MV-4-11 (cell line): ENCODE measurements at places on chromosomes 2 and 18.
A peak's percentile ranks its signal among the peaks of the same experiment; 100 is the strongest.

GRCh38 chr2:183998797-183999190, 599.5 kb upstream of the ZNF804A start:
- no peak for DNase-seq

GRCh38 chr2:163713534-163714311, 22.1 kb downstream of the FIGN start:
- DNase-seq: no peak

GRCh38 chr18:73232933-73233332, 365.1 kb upstream of the NETO1 start:
- DNase-seq: peak; percentile 55

- no peak for DNase-seq
Measured at GRCh38 chr2:122481244-122481622, 725.8 kb downstream of the TSN start.

DNA sequence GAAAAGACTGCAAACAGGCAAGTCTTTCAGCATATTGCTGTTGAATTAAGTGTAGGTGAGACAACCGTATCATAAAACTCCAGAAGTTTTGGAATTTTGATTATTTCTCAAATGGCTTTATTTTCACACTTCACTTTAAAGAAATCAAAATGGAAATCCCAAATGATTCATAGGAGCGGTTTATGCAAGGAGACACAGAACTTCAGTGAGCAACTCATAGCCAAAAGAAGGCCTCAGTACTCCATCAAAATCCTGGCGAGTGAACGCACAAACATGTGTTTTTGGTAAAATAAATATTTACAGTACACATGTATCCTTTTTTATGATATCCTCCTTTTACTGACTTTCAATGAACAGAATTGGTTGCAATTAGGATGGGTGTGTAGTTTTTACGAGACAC, 140.4 kb upstream of the APCDD1 start:
- no peak for DNase-seq

- DNase-seq: peak; percentile 60
Measured at GRCh38 chr18:76554547-76555222, 59.6 kb upstream of the ZNF516 start.

DNA sequence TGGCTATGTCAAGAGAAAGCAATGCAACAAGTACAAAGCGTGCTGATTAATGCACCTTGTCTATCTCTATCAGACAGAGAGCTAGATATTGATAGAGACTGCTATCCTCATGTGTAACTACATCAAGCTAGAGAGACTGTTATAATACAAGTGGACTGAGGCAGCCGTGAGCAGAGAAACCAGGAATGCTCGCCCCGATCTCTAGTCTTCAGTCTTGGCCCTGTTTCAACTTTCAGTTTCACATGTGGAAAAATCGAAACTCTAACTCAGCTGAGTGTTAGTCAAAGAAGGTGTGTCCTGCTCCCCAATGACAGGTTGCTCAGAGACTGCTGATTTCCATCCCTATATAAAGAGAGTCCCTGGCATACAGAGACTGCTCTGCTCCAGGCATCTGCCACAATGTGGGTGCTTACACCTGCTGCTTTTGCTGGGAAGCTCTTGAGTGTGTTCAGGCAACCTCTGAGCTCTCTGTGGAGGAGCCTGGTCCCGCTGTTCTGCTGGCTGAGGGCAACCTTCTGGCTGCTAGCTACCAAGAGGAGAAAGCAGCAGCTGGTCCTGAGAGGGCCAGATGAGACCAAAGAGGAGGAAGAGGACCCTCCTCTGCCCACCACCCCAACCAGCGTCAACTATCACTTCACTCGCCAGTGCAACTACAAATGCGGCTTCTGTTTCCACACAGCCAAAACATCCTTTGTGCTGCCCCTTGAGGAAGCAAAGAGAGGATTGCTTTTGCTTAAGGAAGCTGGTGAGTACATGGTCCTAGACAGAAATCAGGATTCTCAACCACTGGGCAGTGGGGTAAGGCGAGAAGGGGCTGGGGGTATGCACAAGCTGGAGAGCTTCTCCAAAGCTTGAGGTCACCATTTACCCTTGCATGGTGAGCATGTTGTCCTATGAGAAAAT, at the start of gene RSAD2:
Gene RSAD2 (plus strand): TSS at position 376 of the 903 bp plus-strand sequence. CDS start 24 bp downstream, at position 400.
- DNase-seq: peak; percentile 35

- DNase-seq: no peak
Measured at GRCh38 chr2:100821255-100821910, 1.4 kb downstream of the NPAS2 start.

- DNase-seq: no peak
Measured at GRCh38 chr2:240128608-240129145, 7.4 kb downstream of the COPS9 start.

DNA sequence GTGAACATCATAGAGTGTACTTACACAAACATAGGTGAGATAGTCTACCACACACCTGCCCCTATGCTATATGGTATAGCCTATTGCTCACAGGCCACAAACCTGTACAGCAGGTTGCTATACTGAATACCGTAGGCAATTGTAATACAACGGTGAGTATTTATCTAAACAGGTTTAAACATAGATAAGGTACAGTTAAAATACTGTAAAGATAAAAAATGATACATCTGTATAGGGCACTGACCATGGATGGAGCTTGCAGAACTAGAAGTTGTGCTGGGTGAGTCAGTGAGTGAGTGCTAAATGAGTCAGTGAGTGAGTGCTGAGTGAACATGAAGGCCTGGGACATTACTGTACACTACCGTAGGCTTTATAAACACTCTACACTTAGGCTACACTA, 267.0 kb upstream of the HS6ST1 start:
- no peak for DNase-seq

- DNase-seq: no peak
Measured at GRCh38 chr2:15616850-15617777, 25.4 kb downstream of the DDX1 start.

GRCh38 chr2:158921599-158922408, 46.6 kb upstream of the TANC1 start:
- no peak for DNase-seq

- no peak for DNase-seq
Measured at GRCh38 chr2:145106293-145106692, 586.4 kb upstream of the ZEB2 start.

DNA sequence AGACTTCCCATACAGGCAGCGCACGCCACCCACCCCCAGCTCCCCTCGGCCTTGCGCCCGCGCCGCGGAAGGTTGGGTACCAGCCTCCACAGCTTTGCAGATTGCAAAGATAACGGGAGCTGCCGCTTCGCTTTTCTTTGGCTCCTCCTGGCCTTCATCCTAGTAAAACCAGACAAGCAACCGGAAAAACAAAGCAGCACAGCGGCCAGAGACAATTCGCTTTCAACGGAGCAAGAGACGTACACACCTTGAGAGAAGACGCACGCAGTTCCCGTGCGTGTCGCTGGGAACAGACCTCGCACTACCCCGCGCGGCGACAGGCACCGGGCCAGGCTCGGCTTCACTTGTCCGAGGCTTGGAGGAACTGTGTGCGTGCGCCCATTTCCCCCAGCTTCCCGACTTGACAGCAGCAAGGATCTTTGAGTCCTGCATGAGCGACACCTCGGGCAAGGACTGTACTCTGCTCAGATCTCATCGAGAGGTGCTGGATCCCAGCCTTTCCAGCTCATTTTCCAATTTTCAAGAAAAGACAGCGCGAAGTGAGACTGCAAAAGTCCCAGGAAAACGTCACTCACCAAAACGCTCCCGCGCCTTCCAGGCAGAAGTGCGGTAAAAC, 964 bp downstream of the ZBTB7C start:
- no peak for DNase-seq

DNA sequence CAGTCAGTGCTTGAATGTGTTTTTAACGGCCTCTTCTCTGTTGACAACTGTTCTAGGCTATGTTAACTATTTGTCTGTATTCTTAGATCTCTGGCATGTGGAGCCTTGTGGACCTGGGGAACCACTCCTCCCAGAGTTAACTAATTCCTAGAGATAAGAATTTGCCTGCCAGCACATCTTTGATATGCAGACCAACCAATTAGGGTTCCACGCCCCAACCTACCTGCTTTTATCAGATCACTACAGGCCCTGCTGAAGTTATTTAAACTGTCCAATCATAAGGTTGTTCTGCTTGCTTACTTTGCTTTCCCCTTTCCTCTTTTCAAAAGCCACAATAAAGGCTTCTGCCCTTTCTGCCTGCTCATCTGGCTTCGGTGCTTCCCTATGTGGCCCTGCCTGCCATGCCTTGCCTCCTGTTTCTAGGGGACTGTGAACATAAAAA, 8.5 kb upstream of the CYBRD1 start:
- peak; percentile 68 for DNase-seq

- DNase-seq: no peak
Measured at GRCh38 chr2:82636402-82637020, 1822.6 kb downstream of the SUCLG1 start.

DNA sequence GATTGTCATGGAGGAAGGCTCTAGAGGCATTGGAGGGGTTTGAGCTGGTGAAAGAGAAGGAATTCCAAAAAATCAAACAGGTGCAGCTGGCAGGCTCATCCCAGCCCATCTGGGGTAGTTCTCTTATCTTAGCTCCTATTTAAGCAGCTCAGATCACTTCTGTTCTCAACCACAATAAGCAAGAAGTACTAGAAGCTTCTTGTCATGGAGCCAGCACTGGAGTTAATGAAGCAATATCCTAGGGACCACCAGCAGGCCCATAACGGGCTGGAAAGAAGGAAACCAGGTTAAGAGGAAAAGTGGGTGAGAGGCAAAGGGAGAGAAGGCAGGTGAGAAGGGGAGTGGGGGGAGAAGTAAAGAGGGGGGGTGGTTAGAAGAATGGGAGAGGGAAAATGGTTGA, 100.7 kb upstream of the ZFP36L2 start:
- peak; percentile 79 for DNase-seq

DNA sequence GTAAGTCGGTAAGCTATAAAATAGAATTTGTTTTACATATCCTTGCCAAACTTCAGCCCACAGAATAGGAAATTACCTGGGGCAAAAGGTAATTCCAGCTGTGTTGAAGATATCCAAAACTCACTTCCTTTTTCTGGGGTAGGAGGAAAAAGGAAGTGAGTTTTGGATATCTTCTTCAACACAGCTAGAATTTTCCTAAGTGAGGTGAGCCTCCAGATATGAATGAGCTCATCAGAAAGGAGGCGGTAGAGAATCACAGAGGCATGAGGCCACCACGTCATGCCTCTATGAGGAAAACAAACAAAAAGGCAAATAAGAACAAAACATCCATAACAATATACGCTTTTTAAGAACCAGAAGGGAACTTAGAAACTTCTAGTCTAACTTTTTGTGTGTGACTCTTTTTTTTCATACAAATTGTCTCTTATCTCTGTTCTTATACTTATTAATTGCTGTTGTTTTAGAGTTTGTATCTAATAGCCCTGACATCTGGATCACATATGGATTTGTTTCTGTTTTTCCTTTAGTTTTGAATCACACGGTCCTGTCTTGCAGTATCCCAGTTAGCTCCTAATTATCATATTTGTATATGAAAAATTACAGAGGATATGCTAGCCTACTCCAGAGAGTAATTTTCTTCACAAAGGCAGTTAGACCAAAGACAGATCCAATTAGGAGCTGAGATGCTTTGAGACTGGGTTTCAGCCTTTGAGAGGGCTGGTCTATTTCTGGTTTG, 104.5 kb downstream of the RBM43 start:
- DNase-seq: no peak

DNA sequence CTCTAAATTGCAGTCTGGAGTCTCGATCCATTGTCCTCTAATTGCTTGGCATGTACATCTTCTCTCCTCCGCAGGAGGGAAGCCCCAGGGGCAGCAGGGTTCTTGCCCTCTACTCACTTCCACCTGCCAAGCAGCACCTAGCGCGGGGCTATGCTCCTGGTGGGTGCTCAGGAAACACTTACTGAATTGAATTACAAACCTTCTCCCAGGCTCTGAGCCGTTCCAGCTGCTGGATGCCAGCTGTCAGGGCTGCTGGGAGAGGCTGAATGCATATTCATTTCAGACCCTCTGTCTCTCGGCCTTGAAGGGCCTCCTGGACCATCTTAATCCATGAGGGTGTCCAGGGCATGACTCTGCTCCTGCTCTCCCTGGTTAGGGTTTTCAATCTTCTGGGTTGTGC, 94.0 kb downstream of the CELF4 start:
- DNase-seq: no peak

- no peak for DNase-seq
Measured at GRCh38 chr2:175143678-175144077, 24.3 kb downstream of the ATF2 start.

- peak; percentile 12 for DNase-seq
Measured at GRCh38 chr2:157782057-157782845, 93.9 kb downstream of the ACVR1 start.
